ENCODE measurements at places on chromosomes 12 and 14.
A peak's percentile ranks its signal among the peaks of the same experiment; 100 is the strongest.

GRCh38 chr12:65014504-65015271 is 106.4 kb downstream of the WIF1 start:
- DNase-seq: no peak

GRCh38 chr14:57212919-57213318 is 55.8 kb downstream of the EXOC5 start:
- no peak for DNase-seq

DNA sequence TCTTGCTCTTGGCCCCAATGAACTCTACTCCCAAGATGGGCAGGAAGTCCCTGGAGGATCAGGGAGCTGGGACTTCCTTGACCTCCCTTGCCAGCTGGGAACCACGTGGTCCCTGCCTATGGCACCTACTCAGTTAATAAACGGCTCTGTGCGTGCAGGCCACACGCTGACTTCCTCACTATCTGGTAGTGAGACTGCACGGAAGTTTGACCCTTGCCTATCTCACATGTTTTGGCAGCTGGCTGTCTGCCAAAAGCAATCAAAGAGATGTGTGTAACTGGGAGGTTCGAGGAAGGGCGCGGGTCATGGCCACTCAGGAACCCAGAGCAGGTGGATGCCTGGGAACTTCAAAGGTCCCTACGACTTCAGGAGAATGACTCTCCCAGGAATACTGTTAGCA is 57.9 kb downstream of the RFLNA start:
- DNase-seq: no peak

GRCh38 chr14:76776428-76777251 is 15.4 kb downstream of the VASH1 start:
- DNase-seq: no peak

GRCh38 chr12:112466011-112466422 is 47.3 kb downstream of the PTPN11 start:
- no peak for DNase-seq

DNA sequence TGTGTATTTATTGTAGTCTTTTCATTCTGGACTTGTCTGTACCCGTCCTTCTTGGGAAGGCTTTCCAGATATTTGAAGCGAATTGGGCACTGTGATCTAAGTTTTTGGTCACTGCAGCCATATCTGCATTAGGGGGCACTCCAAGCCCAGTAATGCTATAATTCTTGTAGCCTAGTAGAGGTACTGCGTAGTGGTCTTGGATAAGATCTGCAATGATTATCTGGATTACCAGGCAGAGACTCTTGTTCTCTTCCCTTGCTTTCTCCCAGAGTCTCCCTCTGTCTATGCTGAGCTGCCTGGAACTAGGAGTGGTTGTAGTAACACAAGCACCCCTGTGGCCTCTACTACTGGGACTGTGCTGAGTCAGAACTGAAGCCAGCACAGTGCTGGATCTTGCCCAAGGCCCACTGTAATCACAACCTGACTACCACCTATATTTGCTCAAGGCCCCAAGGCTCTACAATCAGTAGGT is 30.0 kb downstream of the SLC38A2 start:
- no peak for DNase-seq

- no peak for DNase-seq
Measured at GRCh38 chr12:26822026-26822425, 11.0 kb downstream of the ITPR2 start.

DNA sequence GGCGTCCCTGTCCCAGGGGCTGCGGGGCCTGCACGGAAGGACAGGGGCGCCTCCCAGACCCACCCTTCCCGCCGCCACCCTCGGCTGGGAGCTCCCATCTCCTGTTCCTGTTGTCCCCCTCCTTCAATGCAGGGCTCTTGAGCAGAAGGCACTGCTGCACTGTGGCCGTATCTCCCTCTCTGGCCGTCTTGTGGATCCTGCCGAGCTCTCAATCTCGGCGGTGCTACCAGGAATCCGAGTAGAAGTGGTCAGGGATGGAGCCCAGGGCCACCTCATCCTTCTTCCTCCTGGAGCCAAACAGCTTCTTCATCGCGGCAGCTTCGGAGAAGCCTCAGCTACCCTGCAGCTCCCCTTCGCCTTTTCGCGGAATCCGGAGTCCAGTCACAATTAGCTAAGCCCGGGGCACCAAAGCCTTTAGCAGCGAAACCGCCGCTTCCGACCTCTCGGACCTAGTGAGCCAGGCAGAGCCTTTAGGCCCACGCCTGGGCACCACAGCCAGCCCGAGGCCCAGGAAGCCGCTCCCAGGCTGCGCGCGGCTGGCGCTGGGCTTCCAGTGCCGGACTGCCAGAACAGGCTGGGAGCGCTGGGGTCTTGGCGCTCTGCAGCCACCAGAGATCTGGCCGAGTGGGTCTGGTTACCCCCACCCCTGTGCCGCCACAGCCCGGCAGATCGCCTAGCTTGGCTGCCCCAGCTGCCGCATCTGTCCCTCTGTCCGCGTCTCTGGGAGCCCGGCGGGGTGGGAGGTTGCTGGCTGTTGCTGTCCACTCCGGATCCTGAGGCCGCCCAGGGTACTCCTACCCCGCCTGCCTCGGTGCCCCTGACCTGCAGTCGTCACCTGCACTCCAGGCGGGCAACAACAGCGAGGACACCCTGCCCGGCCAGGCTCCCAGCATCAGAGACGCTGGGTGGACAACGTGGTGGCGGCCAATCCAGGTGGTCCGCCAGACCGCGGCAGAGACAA is 69.1 kb downstream of the ASCL4 start:
- DNase-seq: no peak

DNA sequence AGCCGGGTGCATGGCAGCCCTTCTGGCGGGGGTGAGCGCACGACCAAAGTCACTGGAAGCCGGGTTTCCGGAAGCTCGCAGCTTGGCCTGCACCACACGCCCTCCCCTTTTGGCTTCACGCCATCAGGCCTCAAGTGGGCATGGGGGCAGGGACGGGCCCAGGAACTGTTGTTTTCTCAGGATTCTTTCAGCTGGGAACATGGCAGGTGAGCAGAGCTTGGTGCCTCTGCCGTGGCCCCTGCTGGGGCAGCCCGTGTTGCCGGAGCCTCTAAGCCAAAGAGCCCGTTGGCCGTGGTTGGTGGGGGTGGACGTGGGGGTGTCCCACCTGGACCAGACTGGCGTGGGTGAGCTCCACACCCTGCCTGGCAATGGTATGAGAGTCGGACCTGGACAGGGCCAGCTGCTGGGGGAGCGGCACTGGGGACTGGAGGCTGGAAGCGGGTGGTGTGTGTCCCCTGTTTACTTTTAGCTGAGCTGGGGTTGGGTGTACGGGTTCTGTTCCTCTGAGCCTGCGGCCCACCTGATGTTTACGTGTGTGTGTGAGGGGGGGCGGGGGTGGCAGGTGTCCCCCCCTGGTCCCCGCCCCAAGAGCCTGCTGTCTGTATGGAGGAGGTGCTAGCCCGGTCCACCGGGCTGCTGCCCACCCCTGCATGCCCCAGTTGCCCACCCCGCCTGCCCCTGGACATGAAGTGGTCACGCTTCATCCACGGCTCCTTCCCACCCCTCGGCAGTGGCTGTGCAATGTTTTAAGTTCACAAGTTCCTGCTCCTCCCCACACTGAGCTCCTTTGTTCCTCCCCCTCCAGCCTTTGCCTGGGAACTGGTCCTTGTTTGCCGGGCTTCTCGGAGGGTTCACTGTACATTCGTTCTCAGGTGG is 28.7 kb upstream of the PLD4 start:
- peak; percentile 33 for DNase-seq

DNA sequence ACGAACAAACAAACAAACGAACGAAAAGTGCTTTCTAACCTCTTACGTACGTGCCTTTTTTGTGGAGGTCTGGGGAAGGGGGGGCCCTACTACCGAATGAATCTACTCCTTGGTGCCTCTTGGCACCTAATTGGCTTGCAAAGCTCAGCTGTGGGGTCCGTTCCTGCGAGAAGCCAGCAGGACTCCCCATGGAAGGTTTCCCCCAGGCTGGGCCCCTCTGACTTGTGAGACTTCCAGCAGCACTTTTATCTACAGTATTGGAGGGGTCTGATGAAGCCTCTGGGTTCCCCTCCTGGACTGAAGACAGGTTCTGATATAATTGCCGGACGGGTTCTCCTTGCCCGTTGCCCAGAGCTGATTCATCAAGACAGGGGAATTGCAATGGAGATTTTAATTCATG is 1.2 kb upstream of the TMEM106C start:
- no peak for DNase-seq

- DNase-seq: no peak
Measured at GRCh38 chr12:132710043-132710404, 618 bp upstream of the PGAM5 start.

DNA sequence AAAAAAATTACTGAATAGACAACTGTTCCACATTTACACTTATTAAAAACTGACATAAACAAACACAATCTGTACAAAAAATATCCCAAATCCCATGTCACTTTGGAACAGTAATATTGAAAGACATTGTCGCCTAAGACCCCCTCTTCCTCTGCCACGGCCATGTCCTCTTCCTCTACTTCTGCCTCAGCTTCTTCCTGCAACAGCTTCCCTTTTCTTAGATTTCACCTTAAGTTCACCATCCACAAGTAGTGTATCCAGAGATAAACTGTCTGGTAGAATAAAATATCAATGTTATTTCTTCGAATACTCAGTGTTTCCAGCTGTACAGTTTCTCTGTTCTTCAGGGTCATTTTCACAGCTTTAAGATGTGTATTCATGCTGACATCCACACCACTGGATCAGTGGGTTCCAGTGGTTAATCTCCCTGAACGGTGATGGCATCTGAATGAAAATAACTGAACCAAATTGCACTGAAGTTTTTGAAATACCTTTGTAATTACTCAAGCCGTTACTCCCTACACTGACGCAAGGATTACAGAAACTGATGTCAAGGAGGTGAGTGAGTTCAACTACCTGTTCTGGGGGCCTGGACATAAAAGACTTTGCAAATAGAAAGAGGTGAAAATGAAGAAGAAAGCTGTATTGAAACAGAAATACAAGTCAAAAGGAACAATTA is 208.5 kb downstream of the C12orf50 start:
- peak; percentile 21 for DNase-seq

DNA sequence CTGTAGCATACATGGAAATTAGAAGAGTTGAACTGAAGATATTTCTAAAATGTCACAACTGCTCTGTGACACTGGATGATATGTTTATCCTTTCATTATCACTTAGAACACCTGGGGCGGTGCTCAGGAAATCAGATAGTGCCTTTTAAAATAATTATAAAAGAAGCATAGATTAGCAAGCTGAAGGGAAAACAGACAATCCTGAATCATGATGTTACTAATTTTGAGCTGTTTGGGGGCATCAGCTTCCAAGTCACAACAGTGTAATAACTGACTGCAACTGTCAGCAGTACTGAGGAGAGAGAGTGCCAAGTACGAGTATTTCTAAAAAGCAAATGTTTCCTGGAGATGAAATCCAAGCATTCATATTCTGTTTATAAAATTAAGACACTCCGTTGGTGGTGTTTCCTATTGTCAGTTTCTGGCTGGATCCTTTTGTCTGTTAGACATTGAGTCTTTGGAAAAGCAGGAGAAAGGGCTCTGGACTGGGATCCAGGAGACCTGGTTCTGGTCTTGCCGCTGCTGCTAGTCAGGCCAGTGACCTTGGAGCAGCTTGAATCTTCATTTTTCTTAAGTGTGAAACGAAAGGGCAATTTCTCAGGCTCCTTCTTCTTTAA is 380.1 kb downstream of the EGLN3 start:
- no peak for DNase-seq

DNA sequence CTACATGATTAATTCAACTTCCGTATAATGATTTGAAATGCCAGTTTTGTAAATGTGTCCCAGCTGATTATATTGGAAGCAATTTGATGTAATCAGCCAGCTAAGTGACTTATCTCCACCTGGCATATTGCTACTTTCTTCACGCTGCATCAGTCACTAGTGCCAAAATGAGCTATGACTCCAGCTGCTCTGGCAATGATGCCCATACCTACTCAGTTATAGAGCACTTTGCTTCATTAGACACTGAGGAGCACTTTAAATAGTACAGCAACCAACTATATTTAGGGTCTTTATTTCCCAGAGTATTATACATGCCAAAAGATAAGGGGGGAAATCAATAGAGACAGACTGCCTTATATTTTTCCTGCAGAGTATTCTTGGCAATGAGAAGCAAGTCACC is 67.9 kb upstream of the LIN7A start:
- no peak for DNase-seq

DNA sequence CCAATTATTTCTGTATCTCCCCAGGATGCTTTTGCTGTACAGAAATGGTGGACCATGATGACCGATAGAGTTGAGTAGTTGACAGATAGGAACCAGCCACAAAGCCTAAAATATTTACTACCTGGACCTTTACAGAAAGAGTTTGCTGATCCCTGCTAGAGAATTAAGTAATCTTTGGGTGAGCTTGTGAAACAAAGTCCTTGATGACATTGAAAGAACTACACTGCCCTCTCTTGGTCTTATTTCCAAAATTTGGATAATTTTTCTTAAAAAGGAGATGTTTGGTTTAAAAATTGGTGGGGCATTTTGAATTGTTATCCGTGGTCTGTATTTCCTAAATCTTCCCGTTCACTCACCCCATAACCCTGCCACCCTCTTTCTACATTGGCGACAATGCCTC is 13.7 kb upstream of the TCTN1 start:
- peak; percentile 40 for DNase-seq

DNA sequence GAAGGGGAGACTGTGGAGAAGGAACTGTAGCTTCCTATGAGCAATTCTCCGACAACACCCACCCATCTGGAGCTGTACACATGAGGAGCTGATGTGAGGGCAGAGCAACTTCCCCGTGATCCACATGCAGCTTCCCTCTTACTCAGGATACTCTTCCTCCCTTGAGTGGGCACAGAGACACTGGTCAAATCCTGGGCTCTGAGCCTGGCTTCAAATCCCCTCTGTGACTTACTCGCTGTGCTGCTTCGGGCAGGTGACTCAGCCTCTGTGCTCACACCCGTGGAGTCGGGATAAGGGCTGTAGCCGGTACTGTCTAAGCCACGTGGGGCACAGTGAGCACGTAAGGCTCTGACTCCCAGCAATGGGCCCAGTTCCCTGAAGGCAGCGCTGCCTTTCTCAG is 31.1 kb downstream of the ZFYVE21 start:
- DNase-seq: no peak

GRCh38 chr14:55136885-55137786 is 8.1 kb downstream of the LGALS3 start:
- DNase-seq: peak; percentile 62

GRCh38 chr12:121318121-121318520 is 21.6 kb upstream of the CAMKK2 start:
- DNase-seq: no peak
